ENCODE measurements at places on chromosomes 11 and 22. TPM values are rescaled to one million over a fixed set of nuclear protein-coding genes. Genes with fewer than 3 reads are reported as not detected.

GRCh38 chr22:49289822-49290679, 537.6 kb downstream of the BRD1 start:
- DNase-seq: no peak

DNA sequence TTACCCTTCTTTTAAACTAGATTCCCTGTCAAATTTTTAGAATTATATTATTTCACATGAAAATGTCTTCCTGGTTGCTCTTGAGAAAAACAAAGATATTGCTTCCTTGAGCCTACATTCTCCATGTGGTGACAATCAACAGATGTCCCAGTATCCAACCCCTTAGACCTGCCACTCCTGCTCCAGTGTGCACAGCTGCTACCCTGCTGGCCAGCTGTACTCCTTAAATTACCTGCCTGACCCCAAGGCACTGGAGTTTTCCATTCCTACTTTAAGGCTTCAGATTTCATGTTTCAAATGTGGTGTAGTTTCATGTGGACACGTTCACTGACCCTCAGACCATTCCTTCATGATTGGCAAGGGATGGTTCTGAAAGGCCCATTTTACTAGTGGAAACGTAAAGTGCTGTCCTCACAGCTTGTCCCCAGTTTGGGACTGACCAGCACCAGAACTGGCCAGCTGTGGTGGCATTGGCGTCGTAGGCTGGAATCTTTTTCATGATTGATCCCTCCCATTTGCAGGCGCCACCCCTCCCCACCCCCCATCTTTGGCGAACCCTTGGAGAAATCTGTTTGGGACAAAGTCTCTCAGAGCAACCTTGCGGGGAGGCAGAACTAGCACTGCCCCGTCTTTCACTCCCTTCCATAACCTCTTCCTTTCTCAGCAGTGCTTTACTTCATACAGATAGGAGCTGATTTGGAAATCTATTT, 123.5 kb downstream of the DBX1 start:
- DNase-seq: no peak

DNA sequence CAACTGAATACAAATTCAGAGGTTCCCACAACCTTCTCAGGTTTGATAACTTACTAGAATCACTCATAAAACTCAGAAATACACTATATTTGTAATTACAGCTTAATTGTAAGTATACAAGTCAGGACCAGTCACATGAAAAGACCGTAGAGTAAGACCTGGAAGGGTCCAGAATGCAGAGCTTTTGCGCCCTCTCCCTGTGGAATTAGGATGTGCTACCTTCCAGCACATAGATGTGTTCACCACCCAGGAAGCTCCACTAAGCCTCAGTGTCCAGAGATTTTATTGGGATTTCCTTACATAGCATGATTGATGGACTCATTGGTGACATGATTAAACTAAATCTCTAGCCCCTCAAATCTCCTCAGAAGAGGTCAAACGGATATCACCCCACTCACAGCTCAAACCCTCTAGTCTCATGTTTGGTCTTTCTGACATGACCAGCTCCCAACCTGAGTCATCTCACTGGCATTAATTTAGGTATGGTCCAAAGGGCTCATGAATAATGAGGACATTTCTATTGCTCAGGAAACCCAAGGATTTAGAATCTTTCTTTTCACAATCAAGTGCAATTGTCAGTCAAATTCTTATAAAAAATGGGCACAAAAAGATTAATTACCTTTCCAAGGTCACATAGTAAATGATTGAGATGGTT, 77.2 kb upstream of the UBASH3B start:
- no peak for DNase-seq

DNA sequence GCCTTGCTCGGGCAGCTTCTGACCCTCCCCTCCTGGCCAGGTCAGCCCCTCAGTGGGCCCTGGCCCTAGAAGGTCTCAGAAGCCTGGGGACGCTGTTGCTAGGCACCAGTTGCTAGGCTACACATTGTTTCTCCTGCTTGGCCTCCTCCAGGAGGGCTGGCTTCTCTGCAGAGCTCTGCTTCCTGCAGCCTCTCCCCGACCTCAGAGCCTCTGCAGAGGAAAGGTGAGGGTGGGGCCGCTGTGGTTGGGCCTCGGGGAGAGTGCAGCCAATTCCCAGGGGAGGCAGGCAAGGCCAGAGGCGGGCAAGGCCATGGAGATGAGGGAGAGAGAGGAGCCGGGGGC, 27.6 kb upstream of the LRRC10B start:
- DNase-seq: no peak

OR52A1 gene
- total RNA-seq: not detected

GRCh38 chr11:33558097-33558496, 142.5 kb downstream of the C11orf91 start:
- no peak for DNase-seq

DNA sequence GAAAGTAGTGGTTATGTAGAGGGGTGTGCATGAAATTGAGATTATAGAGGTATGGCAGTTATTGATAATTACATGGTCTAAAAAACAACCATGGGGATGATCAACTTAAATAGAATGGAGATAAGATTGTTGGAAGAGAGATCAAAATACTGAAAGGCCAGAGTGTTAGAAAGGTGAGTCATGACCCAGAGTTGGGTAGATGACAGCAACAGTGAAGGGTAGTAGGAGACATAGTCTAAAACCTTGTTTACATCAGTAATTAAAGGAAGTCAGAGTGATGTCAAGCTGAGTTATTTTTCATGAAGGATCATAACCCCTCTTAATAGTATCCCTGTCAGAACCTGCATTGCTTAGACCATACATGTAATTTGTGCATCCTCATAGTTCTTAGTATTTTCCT, 110.9 kb downstream of the ELP4 start:
- no peak for DNase-seq

CALCA gene
- not detected for total RNA-seq

SEZ6L gene
- total RNA-seq: not detected

- no peak for DNase-seq
Observed at GRCh38 chr11:131884461-131885073, 514.2 kb downstream of the NTM start.

MS4A6A gene
- total RNA-seq: 1.7 TPM

PLEKHB1 gene
- total RNA-seq: 0.62 TPM

GRCh38 chr11:45423036-45423435, 136.9 kb upstream of the SYT13 start:
- no peak for DNase-seq

- DNase-seq: no peak
Observed at GRCh38 chr11:19525276-19525675, 187.4 kb upstream of the NAV2 start.

GRCh38 chr11:104005234-104005855, 31.1 kb upstream of the DDI1 start:
- no peak for DNase-seq

MAPK8IP2 gene
- 0.47 TPM for total RNA-seq

GRCh38 chr11:14380947-14381561, 22.1 kb upstream of the RRAS2 start:
- DNase-seq: no peak

RAB39A gene
- total RNA-seq: not detected

GRCh38 chr11:95575517-95575916, 214.1 kb downstream of the FAM76B start:
- DNase-seq: no peak

P2RX6 gene
- 2.7 TPM for total RNA-seq

GRCh38 chr11:35784699-35785098, 122.1 kb downstream of the TRIM44 start:
- DNase-seq: no peak

- DNase-seq: no peak
Observed at GRCh38 chr22:36733271-36733670, 29.7 kb upstream of the CACNG2 start.

DNA sequence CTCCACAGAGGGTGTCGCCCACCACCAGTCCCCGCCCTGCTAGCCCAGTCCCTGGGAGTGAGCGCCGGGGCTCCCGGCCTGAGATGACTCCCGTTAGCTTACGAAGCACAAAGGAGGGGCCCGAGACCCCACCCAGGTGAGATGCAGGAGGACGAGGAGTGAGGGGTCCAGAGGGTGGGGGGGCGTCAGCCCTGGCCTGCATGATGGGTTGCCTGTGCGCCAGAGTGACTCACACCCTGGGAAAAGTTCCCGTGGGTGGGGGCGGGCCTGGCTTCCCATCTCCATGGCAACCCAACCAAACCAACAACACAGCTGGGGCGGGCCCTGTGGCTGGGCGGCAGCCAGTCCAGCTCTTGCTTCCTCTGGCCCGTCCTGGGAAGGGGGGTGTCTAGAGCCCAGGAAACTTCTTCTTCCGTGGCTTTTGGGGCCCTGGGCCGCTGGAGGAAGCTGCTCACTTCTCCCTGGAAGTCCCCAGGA, 4.5 kb downstream of the GAS2L1 start:
- DNase-seq: peak; percentile 89

- DNase-seq: no peak
Observed at GRCh38 chr11:4699697-4700435, 2.2 kb upstream of the OR51E2 start.

- no peak for DNase-seq
Observed at GRCh38 chr11:77165066-77165465, 37.0 kb downstream of the MYO7A start.

ZP1 gene
- total RNA-seq: not detected

DNA sequence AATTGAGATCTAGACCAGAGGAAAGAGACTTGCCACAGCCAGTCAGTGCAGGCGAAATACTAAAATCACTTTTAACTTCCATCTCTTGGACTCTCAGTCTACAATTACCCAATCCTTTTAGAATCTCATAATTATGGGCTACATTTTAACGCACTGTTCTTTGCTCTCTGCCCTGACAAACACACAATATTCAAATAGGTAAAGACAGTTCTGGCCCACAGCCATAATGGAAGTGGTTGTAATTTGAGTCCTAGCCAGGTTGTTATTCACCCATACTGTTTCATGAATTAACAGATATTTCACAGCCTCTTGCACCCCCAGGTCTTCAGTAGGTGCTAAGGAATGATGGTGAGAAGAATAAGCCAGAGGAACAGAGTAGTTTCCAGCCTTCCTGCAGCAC, 830 bp downstream of the C11orf97 start:
- DNase-seq: no peak

CCDC15 gene
- total RNA-seq: 3.5 TPM

GRCh38 chr11:48020092-48020755, 39.9 kb downstream of the PTPRJ start:
- DNase-seq: no peak

- DNase-seq: peak; percentile 28
Observed at GRCh38 chr22:23289130-23289503, 108.8 kb downstream of the BCR start.

DNA sequence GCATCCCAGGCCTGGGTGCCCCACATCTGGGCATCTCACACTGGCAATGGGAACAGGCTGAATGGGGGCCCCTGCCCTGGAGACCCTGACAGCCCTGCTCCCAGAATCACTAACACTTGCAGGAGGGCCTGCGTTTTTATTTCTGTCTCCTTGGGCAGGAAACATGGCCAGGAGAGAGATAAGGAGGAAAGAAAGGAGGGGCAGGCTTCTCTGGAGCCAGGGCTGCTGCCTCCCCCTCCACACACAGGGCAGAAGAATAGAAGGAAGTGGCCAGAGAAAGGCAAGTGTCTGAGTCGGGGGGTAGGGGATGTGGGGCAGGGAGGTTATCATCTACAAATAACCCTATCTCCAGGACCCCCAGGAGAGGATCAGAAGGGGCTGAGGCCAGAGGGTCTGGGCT, 25.5 kb upstream of the TSPAN18 start:
- no peak for DNase-seq

MACROD1 gene
- 45.2 TPM for total RNA-seq

DNA sequence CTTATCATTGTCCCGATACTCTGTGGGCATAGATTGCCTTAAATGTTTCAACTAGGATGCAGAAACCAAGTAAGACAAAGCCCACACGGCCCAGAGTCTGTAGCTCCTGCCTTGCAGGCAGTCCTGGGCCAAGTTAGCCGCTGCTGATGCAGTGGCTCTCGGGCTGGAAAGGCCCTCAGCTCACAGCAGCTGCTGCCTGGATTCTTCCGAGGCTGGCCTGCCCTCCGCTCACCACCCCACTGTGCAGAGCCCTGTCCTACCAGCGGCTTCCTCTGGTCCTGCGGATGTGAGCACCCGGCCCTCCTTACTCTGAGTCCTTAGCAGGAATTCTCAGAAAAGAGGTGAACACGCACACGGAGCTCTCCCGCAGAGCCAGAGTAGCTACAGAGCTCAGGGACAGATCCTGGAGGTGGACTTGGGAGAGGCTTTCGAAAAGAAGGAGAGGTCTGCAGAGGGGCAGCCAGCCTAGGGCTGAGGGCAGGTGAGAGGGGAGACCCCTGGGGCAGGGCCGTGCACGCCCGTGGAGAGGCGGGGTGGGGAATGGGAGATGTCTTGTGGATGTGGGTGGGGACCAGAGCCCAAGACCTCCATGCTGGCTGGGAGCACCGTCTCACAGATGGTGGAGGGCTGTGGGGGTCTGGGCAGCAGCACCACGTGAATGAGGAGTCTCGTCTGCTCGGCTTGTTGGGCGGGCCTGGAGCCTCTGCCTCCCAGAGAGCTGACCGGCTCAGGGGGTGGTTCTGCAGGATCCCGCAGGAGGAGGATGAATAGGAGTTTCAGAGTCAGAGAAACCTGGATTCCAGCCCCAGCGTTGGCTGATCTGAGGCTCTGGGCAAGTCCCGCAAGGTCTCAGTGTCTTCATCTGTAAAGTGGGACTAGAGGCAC, 117.4 kb upstream of the B3GAT1 start:
- DNase-seq: no peak

OR51B5 gene
- 120 TPM for total RNA-seq

GRCh38 chr11:4039011-4039410, 55.6 kb upstream of the RRM1 start:
- no peak for DNase-seq

- DNase-seq: no peak
Observed at GRCh38 chr11:92707173-92707619, 262.3 kb upstream of the MTNR1B start.

GRCh38 chr11:81888391-81888790, 845.3 kb downstream of the FAM181B start:
- no peak for DNase-seq

ACRV1 gene
- not detected for total RNA-seq

GRCh38 chr22:30640361-30640760, 4.8 kb downstream of the SLC35E4 start:
- no peak for DNase-seq

DNA sequence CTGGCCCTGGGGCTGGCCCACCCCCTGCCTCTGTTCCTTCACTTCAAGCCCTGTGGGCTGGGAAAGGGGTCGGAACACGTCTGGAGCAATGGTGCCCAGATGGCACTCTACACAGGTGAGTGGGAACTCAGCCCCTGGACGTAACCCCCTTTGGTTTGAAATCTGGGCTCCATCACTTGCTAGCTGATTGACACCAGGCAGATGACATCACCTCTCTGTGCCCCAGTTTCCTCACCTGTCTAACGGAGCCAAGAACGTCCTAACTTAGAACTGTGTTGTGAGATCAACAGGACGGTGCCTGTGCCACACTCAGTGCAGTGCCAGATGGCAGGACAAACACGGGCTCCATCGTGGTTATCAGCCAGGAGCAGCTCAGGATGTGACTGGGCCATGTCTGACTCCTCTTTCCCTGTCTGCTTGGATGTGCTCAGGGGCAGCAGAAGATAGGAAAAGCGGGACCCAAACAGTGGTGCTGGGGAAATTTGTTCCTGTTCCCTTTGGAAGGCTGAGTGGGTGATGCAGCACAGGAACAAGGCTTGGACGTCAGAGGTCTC, 24.4 kb downstream of the NPTXR start:
- no peak for DNase-seq

RCN1 gene
- 7.2 TPM for total RNA-seq

- peak; percentile 44 for DNase-seq
Observed at GRCh38 chr11:898540-899190, 11.9 kb downstream of the CHID1 start.

Data from K562 (cell line).